PC-9 (cell line): ENCODE measurements at places on chromosomes 2 and 18. TPM values are rescaled to one million over a fixed set of nuclear protein-coding genes. Genes with fewer than 3 reads are reported as not detected.

Gene HOXD4
- not detected in 2 replicates for total RNA-seq

Gene PPP1R1C
- 13.4 and 27.5 TPM in 2 replicates for total RNA-seq

Gene KIAA2012
- total RNA-seq, result not detected in 2 replicates

Gene CLHC1
- 20.5 and 27.1 TPM in 2 replicates for total RNA-seq

Gene SLC4A3
- total RNA-seq, result 7.3 and 9.0 TPM in 2 replicates

Gene PSME4
- total RNA-seq, result 58.3 and 99.5 TPM in 2 replicates

Gene DNAH6
- total RNA-seq, result not detected in 2 replicates

Gene RSAD2
- not detected in 2 replicates for total RNA-seq

Gene LRP1B
- 1.7 and 2.9 TPM in 2 replicates for total RNA-seq

Gene KCNS3
- total RNA-seq, result 28.8 and 34.9 TPM in 2 replicates

Gene VAMP8
- 91.9 and 124 TPM in 2 replicates for total RNA-seq

Gene LRRC30
- not detected in 2 replicates for total RNA-seq
